ENCODE measurements at places on chromosomes 11 and 22.

GRCh38 chr11:111107501-111107900, 138.0 kb upstream of the POU2AF2 start:
- no peak for DNase-seq

GRCh38 chr11:132278801-132279574, 908.6 kb downstream of the NTM start:
- DNase-seq = no peak

DNA sequence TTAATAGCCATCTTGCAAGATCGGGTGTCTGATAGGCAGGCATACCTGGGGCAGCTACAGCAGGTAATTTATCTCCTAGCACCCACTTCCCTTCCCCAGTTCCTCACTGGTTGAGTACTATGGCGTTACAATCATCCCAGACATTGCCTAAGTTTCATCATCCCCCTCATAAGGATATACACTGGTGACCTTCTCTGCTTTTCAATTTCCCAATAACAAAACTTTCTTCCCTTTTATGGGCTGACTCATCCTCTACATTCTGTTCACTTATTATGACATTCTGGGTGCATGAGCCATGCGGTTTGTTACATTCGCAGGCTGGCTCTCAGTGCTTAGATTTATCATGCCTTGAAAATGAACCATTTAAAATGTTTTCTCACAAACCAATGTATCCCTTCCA, 5.0 kb upstream of the MRPL11 start:
- DNase-seq = no peak

- DNase-seq = peak; percentile 50
These were observed 233.5 kb downstream of the MIAT start for GRCh38 chr22:26890870-26891269.

GRCh38 chr11:1890856-1891830, 552 bp downstream of the PRR33 start:
- no peak for DNase-seq

DNA sequence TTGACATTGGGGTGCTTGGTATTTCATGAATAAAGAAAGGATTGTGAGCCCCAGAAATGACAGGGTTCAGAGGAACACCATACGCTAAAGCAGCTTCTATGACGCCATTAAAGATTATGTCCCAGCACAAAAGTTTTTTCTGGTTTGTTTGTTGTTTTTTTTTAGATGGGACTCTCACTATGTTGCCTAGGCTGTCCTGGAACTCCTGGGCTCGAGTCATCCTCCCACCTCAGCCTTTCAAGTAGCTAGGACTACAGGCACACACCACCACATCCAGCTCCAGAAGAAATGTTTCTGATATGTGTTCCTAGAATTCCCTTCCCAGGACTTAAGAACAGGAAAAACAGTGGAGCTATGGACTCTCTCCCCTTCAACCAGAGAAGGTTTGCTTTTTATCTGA, 2.6 kb upstream of the RHOG start:
- no peak for DNase-seq

DNA sequence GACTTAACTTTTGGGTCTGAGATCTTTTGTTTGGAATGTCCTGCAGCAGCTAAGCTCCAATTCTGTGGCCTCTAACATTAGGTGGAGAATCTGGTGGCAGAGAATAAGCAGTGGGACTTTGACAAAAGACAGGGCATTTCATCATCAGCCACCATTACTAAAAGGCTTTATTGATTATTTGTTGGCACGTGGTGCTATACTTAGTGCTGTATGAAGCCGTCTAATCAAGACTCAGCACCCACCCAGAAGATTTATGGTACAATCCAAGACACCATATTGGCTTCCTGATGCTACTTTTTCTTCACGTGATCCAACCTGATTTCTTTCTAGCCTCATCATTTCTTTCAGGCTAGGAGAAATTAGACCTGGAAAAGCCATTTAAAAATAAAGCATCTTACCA, 80.7 kb upstream of the GRAMD1B start:
- DNase-seq = no peak

GRCh38 chr22:23034621-23035556, 35.4 kb upstream of the GNAZ start:
- no peak for DNase-seq

DNA sequence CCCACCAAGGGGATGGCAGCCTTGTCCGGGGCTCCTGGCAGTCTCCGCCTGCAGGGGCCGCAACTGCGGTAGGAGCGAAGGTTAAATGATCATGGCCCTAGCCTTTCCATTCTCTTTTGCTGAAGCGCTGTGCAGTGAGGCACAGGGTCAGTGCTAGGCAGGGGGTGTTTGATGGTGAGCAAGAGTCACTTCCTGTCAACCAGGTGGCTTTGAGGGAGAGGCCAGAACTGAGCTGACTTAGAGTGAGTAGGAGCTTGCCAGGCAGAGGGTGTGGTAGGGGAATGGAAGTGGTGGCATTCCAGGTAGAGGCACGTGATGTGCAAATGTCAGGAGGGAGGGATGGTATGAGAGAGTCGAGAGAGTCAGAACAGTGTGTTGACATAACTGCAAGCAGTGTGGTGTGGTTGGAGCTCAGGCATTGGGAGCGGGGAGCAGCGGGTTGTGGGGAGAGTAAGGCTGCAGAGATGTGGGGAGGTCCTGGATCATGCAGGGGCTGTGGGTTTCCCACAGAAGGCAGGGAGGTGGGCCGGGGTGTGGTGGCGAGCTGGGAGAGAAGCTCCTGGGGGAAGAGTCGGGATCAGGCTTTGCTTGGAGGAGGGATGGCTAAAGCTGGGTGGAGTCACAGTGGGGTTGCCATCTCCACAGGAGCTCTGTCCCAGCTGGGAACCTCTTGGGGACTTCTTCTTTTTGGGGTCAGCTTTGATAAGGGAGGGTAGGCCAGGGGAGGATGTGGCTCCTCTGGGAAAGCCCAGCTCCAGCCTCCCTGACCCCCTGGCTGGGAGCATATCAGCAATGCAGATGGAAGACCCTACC, 33.3 kb downstream of the AMPD3 start:
- DNase-seq = no peak

DNA sequence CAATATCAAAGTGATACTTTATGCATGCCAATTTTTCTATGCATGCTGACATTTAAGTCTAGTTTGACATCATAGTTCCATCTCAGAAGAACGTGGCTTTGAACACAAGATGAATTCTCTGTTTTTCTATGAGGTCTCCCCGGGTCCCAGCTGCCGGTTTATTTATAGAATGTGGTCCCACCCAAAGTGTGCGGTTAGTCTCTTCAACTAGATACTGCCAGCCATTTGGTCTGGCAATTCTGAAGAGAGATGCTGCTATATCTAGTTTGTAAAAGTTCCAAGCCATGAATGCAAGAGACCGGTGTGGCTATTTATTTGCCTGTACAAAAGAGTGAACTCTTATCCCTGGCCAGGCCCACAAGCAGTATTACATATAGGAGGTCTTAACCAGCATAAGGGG, 9.2 kb downstream of the OR5A2 start:
- no peak for DNase-seq

DNA sequence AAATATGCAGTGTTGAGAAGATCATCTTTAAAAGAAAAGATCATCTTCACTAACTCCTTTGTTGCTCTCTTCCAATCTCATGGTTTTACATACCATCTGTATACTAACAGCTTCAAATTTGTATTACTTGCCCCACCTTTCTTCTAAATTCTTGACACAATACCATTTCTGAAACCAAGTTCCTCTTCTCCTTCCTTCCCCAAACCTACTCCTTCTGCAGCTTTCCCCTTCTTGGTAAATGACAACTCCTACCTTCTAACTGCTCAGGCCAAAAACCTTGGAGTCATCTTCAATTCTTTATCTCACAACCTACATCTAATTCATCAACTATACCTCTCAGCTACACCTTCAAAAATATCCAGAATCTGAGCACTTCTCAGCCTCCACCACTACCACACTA, 9.3 kb downstream of the PRCP start:
- no peak for DNase-seq

DNA sequence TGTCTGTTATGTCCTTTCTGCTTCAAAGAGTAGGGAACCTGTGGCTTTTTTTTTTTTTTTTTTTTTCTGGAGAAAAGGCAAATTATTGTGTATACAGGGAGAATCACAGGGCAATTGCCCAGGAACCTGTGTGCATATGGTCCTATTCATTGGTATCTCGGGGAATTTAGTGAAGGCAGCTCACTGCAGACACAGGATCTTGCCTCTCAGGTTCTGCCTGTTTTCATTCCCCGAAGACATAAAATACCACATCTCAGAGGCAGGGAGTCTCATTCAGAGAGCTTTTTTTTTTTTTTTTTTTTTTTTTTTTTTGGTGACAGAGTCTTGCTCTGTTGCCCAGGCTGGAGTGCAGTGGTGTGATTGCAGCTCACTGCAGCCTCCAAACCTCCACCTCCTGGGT, 88.3 kb downstream of the OSBP2 start:
- no peak for DNase-seq

DNA sequence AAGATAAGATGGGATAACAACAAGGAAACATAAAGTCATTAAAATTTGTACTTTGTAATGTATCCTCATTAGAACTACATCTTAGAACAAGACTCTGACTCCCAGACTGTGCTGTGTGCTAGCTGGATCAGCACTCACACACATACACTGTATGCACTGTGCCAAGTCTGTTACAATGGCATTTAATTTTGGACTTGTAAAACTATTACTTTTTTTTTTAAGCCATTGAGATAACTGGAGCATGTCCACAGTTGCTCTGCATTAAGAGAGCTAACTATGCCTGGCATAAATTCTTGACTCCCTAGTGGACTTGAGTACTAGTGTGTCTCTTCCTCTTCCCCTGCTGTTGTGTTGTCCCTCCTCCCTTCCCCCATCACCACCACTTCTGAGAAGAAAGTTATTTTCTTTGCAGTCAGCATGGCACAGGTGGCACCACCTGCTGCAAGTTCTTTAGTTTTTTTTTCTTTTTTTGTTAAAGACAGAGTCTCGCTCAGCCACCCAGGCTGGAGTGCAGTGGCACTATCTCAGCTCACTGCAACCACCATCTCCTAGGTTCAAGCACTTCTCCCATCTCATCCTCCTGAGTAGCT, 268.6 kb downstream of the TMEM135 start:
- DNase-seq = peak; percentile 22

GRCh38 chr11:112523031-112523430, 262.4 kb upstream of the PLET1 start:
- DNase-seq = no peak

GRCh38 chr22:31230871-31231621, 18.9 kb downstream of the LIMK2 start:
- DNase-seq = no peak

GRCh38 chr11:67455054-67455453, at the start of gene CABP4:
TSS of gene CABP4 (plus strand) at chr11:67455354. CDS start at chr11:67455424, 70 bp downstream.
- no peak for DNase-seq

GRCh38 chr11:99370549-99371216, 349.9 kb downstream of the CNTN5 start:
- DNase-seq = no peak

DNA sequence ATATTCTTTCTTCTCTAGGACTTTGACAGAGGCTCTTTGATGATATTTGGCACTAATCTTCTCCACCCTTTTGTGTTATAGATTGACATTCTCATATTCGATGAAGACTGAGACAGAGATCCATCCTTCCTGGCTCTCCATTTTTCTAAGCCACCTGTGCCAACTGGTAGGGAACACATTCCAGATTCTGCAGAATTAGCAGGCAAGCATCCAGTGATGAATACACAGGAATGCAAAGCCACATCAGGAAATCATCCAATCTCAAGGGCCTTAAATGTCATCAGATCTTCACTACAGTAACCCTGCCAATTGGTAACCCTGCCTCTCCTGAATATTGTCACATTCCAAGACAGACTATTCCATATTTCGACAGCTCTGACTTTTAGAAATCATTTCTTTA, 718.4 kb upstream of the API5 start:
- no peak for DNase-seq

DNA sequence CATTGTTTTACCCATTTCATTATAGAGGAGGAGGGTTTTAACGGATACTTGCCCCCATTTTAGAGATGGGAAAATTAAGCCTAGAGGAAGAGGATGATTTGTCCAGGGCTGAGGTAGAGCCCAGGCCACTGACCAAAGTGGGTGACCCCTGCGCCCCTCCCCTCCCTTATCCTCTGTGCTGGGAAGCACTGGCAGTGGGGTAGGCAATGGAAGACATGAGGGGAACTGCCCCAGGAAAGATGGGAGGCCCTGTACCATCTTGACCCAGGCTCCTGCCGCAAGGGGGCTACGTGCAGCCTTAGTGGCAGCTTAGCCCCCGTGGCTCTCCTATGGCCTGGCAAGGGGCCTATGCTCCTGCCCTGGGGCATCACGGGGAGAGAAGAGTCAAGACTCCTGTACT, 76.4 kb upstream of the MYOD1 start:
- no peak for DNase-seq

GRCh38 chr22:38412435-38413084, 42.4 kb downstream of the KCNJ4 start:
- no peak for DNase-seq

DNA sequence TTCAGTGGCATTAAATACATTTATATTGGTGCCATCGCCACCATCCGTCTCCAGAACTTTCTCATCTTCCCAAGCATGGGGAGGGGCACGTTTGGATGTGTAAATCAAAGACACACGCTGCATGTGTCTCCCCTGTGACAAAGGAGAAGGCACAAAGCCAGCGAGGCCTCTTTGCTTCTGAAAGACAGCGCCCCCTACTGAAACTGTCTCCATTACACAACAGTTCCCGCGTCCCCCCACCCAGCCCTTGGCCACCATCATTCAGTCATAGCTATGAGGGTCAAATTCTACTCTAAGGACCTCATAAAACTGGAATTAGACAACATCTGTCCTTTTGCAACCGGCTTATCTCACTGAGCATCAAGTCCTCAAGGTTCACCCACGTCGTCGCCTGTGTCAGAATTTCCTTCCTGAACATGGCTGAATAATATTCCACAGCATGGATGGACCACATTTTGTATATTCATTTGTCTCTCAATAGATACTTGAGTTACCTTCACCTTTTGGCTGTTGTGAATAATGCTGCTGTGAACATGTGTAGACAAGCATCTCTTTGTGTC, 64.8 kb downstream of the IGF2 start:
- no peak for DNase-seq

- DNase-seq = peak; percentile 3
These were observed 7.1 kb upstream of the VWA5A start for GRCh38 chr11:124108156-124108555.

DNA sequence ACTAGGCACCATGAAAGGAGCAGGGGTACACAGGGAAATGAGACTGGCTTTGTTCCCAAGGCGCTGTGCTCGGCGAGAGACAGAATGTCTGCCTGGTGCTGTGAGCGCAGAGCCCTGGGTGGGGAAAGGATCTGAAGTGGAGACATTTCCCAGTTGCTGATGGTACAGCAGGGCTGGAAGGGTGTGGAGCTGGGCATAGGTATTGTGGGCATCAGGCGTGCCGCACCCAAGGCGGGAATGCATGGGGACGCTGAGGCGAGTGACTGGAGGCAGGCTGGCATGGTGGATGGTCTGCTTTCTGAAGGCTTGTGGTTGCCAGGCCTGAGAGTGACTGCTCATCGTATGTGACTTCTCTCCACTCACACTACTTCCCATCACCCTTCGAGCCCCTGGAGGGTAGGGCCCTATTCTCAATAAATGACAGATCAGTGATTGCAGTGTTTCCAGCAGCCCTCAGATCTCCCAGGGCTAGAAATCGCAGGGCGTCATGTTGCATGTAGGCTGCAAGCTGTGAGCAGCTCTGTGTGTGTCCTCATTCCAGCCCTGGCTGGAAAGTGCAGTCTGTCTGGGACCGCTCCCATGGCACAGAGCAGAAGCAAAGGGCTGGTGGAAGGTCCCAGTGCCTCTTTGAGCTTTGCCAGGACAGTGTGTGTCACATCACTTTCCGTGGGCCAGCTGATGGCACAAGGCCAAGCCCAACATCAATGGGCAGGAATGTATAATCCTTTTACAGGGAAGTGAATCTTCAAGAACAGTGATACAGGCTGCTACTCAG, 67.7 kb downstream of the TBC1D22A start:
- DNase-seq = no peak

- no peak for DNase-seq
These were observed 134.0 kb downstream of the NTM start for GRCh38 chr11:131504199-131504949.
